Urinary bladder (tissue), 4 donors: ENCODE measurements at places on chromosomes 7 and 10. TPM values are rescaled to one million over a fixed set of nuclear protein-coding genes. Genes with fewer than 3 reads are reported as not detected.

Gene CNPY1
- polyA plus RNA-seq: not detected

Gene PRRT4
- 1.3 TPM for polyA plus RNA-seq

Gene TCTN3
- 27.5 TPM for polyA plus RNA-seq

Gene NYAP1
- polyA plus RNA-seq: 1.5 TPM

Gene CCDC172
- polyA plus RNA-seq: not detected

Gene LLCFC1
- not detected for polyA plus RNA-seq

Gene ASL
- polyA plus RNA-seq: 34.9 TPM

Gene RAB19
- polyA plus RNA-seq: 0.10 TPM

Gene GNAT3
- polyA plus RNA-seq: not detected

Gene ITIH2
- 0.20 TPM for polyA plus RNA-seq

Gene SFTPA1
- polyA plus RNA-seq: not detected

Gene TEX36
- not detected for polyA plus RNA-seq

Gene GNGT1
- not detected for polyA plus RNA-seq

Gene SPDYE1
- not detected for polyA plus RNA-seq

Gene SEMA3C
- 62.3 TPM for polyA plus RNA-seq

Gene HEPACAM2
- 0.04 TPM for polyA plus RNA-seq

Gene PRKCQ
- 0.49 TPM for polyA plus RNA-seq

Gene OR9A2
- polyA plus RNA-seq: not detected

Gene LGI1
- polyA plus RNA-seq: 1.8 TPM

Gene SEC61A2
- 6.4 TPM for polyA plus RNA-seq

Gene ACTL6B
- polyA plus RNA-seq: 0.19 TPM

Gene MPP7
- 14.2 TPM for polyA plus RNA-seq

Gene CYP3A7
- 0.06 TPM for polyA plus RNA-seq

Gene ZCCHC24
- 98.2 TPM for polyA plus RNA-seq

Gene LIPK
- polyA plus RNA-seq: not detected

Gene CDNF
- 0.86 TPM for polyA plus RNA-seq

Gene GPR15LG
- polyA plus RNA-seq: 18.6 TPM

Gene NPC1L1
- 0.25 TPM for polyA plus RNA-seq

Gene CEP55
- polyA plus RNA-seq: 0.48 TPM

Gene INSYN2A
- polyA plus RNA-seq: 0.47 TPM

Gene LIPJ
- not detected for polyA plus RNA-seq

Gene AKR1C8
- polyA plus RNA-seq: not detected
